ENCODE measurements at places on chromosomes 5 and 9. TPM values are rescaled to one million over a fixed set of nuclear protein-coding genes. Genes with fewer than 3 reads are reported as not detected.

DNA sequence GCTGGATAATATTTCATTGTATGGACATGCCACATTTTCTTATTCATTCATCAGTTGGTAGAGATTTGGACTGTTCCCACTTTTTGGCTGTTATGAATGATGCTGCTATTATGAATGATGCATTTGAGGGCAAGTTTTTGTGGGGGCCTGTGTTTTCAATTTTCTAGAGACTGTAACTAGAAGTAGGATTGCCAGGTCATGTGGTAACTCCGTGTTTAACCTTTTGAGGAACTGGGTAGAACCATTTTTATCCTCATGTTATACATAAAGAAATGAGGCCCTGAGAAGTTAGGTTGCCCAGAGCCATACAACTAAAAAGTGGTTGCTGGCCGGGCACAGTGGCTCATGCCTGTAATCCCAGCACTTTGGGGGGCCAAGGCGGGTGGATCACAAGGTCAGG lies 22.4 kb upstream of the STRBP start:
- DNase-seq: no peak

DNA sequence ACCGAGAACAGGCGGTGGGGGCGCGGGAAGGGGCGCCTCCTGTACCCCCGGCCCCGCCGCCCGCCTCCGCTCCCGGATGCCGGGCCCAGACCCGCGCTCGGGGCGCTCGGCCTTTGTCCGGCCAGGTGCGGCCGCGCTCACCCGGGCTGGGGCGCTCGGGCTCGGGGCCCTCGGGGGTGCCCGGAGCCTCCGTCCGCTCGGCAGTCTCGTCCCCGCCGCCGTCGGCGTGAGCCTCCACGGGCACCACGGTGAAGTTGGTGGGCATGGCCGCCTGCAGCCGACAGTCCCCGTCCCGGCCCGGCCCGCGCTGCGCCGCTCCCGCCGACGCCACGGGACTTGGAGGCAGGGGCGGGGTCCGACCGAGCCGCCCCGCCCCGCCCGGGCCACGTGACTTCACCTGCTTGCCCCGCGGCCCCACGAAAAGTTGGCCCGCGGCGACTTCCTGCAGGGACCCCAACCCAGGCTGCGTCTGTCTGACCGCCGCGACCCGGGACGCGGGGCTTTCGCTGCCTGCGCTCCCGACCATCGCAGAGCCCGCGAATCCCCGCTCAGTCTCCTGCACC lies at the start of gene SLC12A7:
Gene SLC12A7, minus strand, starts transcription at position 337 of the 563 bp plus-strand sequence. Its CDS starts 72 bp downstream, at position 265.
- DNase-seq: peak; percentile 57

DNA sequence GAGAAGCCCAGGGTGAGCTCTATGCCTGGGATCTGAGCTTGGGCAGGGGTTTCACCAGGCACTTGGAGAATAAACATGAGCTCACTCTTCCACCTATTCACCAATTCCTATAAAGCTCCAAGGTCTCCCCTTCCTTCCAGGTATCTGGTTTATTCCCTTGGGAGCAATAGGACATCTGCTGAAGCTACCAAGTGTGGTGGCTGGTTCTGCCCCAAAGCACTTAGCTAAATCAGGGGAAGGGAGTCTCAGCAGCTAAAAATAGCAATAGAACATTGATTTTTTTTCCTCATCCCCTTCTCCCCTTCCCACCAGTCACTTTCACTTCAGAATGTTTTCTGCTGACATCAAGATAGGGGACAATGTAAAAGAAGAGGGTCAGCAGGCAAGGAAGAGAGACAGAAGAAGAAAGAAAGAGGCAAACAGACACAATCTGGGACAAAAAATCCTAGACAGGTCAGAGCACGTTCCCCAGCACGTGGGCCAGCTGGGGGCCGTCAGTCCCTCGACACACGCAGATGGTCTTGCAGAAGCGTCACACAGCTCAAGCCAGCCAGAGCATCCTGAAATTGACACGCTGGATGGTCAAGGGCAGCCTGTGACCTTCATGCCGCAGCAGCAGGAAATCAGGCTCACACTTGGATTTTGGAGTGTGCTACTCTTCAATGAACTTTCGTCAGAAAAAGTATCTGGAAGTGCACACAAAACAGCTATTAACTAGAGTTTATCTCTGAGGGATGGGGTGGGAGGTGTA lies 176.0 kb downstream of the ZNF608 start:
- no peak for DNase-seq

- no peak for DNase-seq
Observed at GRCh38 chr5:144247131-144247530, 76.5 kb downstream of the KCTD16 start.

- DNase-seq: no peak
Observed at GRCh38 chr9:136225366-136225747, 20.3 kb downstream of the QSOX2 start.

DNA sequence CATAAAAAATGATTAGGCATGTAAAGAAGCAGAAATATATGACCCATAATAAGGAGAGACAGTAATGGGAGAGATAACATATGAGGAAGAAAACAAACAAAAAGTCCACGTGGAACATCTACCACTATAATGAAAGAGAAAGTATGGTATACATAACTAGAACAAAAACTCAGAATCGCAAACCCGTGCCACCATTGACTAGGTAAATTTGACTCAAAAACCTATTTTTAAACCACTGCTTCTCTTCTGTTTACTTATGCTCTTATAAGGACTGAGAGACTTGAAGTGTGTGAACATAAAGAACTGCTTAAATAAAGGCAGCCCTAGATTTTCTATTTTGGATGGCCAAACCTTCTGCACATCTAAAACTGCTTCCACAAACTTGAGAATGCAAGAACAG lies 330.7 kb downstream of the CAAP1 start:
- no peak for DNase-seq

DNA sequence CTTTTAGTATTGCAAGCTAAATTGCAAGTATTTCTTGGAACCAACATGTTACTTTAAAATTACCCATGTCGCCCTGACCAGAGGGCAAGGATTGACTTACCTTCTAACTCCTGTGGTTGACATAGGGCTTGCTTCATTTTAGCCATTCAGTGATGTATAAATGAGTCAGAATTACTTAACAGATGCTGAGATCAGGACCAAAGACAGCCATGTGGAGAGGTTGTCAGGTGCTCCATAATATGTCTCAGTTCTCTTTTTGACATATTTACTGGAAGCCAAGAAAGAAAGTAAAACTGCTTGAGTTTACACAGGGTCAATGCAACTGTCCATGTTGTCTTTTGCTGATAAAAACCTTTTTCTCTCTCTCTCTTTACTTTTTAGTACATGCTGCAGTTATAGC lies 33.2 kb downstream of the F2RL2 start:
- no peak for DNase-seq

DNA sequence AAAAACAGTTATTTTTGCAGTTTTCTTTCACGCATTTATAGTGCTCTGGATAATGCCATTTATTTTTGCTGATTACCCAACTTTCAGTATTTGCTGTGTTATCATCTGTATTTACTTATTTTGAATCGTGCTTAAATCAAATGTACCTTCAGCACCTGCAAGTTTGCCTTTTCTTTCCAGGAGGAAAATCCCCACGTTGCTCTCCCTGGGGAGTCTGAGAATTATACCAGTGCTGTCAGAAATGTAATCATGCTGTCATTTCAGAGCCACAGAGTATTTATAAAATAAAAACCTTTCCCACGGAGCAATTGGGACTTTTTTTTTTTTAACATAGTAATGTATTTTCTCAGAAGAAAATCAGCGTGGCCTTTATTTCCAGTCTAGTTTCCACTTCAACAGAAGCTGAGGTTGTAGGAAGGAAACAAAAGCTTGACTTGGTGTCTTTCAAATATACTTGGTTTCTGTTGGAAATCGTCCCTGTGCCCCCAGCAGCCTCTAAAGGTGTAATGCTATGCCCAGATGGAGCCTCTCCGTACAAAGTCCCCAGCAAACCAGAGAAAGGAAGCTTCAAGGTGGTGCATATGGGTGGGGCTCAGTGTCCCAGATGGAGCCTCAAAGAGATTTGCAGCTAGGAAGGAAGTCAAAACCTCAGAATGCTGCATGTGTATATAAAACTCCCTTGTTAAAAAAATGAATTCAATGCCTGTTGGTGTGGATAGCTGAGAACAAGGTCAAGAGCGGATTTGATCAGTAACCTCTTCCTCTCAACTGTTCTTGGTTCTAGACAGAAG lies 2.1 kb downstream of the GPR150 start:
- DNase-seq: no peak

- DNase-seq: no peak
Observed at GRCh38 chr5:95712347-95712958, 18.7 kb upstream of the RHOBTB3 start.

DNA sequence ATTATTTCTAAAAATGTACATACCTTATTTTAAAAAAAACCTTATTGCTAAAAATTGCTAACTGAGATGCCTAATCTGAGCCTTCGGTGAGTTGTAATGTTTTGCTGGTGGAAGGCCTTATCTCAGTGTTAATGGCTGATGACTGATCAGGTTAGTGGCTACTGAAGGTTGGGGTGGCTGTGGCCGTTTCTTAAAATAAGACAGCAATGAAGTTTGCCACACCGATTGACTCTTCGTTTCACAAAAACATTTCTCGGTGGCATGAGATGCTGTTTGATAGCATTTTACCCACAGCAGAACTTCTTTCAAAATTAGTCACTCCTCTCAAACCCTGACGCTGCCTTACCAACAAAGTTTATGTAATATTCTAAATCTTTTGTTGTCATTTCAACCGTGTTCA lies 14.7 kb downstream of the CENPK start:
- DNase-seq: no peak

DNA sequence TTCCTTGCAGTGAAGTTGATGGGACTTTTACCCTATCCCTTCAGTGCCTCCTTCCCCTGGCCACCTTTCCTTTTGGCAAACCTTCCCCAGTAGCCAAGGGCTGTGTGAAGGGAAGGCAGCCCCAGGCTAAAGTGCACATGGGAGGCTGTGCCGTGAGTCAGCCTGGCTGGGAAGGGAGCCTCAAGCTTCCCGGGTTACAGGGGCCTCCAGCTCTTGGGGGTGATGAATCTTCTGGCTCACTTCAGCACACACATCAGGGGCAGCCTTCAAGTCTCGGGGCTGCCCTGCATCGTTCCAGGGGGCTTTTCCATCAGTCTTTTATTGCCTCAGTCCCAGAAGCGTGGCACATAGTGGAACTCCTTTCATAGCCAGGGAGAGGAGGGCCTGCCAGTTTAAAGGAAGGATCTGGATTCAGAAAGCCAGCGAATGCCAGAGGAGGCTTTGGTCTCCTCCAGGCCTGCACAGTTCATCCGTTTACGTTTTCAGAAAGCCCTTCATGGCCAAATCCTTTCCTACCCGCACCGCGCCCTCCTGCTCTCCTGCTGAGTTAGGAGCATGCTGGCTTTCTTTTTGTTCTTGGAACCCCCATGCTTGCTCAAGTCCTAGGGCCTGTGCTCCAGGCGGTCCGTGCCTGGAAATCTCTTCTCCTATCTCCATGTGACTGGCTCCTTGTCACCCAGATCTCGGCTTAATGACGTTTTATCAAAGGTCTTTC lies 134.8 kb upstream of the KLF4 start:
- DNase-seq: no peak

DNA sequence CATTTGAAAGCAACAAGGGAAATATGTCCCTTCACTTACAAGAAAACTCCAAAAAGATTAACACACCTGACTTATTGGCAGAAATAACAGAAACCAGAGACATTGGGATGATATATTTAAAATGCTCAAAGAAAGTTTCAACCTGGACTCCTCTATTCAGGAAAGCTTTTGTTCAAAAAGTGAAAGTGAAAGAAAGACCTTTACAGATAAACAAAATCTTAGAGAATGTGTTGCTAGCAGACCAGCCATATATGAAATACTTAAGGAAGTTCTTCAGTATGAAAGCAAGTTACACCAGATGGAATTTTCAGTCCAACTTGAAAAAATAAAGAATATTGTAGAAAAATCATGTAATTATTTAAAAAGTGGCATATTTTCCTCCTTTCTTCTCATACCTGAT lies 1075.1 kb downstream of the NR2F1-AS1 start:
- DNase-seq: no peak

DNA sequence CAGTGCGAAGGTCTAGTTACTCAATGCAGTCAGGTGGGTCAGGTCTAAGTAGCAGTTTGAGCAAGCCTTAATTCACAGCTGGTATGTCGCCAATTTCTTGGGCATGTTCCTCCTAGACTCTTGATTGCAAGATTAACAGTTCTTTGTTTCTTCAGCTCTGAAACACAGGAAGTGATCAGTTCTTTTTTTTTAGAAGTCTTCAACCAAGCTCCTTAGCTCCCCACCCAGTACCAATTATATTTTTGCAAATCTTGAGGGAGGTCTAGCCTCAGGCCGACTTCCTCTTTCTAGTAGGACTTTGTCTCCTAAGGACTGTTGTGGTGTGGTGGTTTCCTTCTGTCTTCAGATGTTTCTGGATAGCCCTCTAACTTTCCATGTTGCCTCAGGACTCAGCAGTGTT lies 2054.2 kb downstream of the MAT2B start:
- no peak for DNase-seq

DNA sequence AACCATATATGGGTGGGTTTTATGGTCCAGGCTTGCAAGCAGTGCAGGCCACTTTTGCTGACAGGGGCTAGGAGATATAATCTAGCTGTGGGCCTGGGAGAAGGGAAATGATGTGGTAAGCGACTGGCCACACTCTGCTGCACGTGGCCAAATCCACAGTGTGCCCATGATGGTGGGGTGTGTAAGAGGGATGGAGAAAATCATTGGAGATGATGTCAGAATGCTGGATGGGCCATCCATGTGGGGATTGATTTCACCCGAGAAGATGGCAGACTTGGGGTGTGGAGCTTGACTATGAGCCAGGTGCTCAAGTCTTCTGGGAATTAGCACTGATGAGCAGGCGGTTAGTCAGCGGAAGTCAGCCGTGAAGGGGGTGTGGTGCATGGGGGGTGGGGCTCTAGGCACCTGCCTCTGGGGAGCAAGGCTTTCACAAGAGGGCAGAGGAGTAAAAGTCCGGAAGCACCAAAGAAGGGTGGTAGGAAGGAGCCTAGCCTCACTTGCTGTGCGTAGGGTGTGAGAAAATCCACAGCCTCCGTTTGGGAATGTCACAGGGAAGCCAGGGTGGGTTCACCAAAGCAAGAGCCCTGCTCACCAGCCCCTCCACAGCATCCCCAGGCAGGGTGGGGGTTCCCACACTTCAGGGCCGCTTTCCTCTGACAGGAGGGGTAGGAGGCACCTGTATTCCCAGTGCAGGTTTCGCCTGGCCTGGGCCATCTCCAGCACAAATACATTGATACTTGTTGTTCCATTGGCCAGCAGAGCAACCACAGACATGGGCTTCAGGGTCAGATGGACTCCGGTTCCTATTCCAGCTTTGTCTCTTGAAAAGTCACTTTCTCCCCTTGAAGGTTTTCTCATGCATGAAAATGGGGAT lies 44.5 kb upstream of the ANGPTL2 start:
- DNase-seq: peak; percentile 73

GRCh38 chr5:141779503-141779973 lies 97.5 kb upstream of the ARAP3 start:
- peak; percentile 34 for DNase-seq

The PCDHB5 gene
- total RNA-seq: 0.42 TPM

The IL9 gene
- not detected for total RNA-seq

The SNX24 gene
- 8.8 TPM for total RNA-seq

The SLC6A3 gene
- not detected for total RNA-seq

The SPINK7 gene
- total RNA-seq: not detected

The ERAP2 gene
- total RNA-seq: 3.0 TPM

The CCDC183 gene
- total RNA-seq: not detected
